Kidney epithelial cell (primary cell): ENCODE measurements at places on chromosomes 1 and 21.

GRCh38 chr1:61190618-61191432 is 108.5 kb downstream of the NFIA start:
- DNase-seq: no peak

DNA sequence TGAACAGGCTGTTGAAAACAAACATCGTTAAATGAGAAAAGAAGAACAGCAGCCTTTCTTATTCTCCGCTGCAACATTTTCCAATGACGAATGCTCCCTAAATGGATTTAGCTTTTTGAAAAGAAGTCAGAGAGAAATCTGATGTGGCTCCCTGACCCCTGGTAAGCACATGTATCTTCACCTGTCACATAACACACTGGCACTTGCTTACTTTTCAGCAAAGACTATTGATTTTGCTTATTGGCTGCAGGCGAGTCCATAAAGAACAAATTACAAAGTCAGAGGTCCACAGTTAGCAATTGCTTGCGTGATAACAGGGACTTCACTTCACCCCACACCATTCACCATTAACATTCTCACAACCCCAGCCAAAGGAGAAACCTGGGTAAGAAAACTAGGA is 362.8 kb downstream of the GPATCH2 start:
- DNase-seq: no peak

DNA sequence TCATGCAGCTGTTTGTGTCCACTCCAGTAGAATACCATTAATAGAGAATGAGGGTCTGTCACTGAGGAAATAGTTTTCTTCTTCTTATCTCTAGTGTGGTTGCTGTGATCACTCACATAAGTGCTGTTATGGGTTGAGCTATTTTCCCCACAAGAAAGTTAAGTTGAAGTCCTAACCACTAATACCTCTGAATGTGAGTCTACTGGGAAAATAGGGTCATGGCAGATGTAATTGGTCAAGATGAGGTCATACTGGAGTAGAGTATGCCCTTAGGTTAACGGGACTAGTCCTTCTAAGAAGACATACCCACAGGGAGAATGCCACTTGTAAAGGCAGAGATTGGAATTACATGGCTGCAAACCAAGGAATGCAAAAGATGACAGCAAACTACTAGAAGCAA is 70.5 kb upstream of the COL24A1 start:
- DNase-seq: no peak

- peak; percentile 50 for DNase-seq
Measured at GRCh38 chr1:23343221-23344110, 618 bp downstream of the HNRNPR start.

- no peak for DNase-seq
Measured at GRCh38 chr1:188427642-188428041, 1598.9 kb downstream of the PLA2G4A start.

DNA sequence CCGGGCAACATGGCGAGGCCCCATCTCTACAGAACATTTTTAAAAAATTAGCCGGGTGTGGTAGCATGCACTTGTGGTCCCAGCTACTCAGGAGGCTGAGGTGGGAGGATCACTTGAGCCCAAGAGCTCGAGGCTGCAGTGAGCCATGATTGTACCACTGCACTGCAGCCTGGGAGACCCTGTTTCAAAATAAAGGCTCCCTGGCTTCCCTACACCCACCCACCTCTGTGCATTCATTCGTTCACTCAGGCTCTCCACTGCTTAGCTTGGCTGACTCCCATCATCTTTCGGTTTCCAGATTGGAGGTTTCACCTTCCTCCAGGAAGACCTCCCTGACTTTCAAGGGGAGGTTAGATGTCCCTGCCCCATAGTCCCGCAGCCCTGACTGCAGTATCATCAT is 14.2 kb downstream of the KIAA2013 start:
- DNase-seq: no peak

DNA sequence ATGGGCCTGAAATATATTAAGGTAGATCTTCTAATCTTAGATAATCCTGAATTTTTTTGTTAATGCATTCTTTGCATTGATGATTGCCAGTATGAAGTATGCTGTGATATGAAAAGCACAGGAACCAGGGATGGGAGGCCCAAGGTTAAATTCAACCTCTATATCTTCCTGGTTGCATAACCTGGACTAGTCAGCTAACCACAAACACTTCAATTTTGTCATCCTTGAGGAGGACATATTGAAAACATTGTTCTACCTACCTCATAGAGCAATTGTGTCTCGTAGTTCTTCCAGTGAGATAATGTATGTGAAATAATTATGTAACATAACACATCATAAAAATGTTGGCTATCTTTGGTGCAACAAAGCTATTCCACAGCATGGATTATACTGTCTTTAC is 25.6 kb downstream of the PDC start:
- DNase-seq: no peak

- no peak for DNase-seq
Measured at GRCh38 chr1:199743227-199743626, 284.3 kb upstream of the NR5A2 start.

DNA sequence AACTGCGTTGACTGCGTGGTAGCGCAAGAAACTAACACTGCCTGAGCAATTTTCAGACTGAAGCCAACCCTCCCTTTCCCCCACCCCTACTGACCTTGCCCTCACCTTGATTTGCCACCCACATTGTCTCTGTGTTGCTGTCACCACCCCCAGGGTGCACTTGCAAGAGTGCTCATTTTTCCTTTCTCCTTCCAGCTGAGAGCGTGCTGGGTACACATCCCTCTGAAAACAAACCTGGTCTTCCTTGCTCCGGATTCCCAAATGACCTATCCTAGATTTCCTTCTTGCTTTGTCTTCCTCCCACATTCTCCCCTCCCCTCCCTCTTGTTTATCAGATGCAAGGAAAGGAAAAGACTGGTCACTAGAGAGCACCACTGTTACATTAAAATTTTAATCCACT is 24.2 kb downstream of the MPZ start:
- DNase-seq: no peak

DNA sequence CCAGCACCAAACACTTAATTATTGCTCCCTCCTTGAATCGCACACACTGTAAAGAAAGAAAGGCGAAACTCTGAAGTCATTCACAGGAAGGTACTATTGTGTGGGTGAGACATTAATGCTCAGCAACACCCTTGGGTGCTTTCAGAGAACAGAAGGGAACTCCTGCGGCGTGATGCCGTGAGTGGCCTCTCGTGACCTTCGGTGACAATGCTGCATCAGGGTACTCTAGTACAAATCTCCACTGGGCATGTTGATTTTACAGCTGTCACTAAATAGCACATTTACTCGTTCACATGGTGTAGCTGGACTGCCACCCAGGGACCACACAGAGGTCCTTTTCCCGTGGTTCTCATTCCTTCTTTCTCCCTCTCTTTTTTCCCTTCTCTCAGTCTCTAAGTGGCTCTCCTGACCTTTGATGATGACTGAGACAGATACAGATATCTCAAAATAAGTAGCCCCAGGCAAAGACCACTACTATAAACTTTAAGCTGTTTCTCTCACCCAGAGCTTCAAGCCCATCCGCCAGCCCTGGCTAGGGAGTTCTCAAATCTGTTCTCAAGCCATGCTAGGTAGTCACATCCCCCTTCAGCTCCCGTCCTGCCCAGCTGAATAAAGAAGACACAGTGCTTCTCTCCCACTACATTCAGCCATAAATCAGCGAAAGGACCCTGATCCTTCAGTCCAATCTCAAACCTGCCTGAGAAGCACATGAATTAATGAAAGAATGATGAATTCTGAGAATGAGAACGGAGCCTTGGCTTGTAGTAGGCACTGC is 223.4 kb upstream of the FMN2 start:
- no peak for DNase-seq

GRCh38 chr1:36322786-36323635 is 434 bp downstream of the EVA1B start:
- no peak for DNase-seq

DNA sequence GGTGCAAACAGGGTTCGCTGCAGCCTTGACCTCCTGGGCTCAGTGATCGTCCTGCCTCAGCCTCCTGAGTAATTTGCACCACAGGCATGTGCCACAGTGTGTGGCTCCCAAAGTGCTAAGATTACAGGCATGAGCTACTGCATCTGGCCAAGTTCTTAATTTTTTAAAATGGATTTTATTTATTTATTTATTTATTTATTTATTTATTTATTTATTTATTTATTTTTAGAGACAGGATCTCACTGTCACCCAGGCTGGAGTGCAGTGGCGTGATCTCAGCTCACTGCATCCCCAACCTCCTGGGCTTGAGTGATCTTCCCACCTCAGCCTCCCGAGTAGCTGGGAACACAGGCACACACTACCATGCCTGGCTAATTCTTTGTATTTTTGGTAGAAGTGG is 54.7 kb downstream of the KIF1B start:
- no peak for DNase-seq

DNA sequence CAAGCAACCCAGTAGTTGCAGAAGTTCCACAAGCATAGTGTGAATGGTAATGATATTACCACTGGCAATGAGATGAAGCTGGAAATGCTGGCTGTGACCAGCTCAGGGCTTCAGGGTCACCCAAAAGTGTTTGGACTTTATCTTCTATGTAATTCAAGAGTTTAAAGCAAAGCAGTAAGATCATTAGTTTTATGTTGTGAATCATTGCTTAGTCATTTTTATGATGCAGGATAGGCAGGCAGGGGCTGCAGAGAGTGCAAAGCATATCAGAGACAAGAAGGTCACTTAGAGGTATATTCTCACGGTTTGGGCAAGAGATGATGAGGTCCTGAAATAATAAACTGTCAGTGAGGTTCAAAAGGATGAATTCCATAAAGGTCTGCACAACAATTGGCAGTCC is 147.4 kb downstream of the OLFM3 start:
- DNase-seq: no peak

DNA sequence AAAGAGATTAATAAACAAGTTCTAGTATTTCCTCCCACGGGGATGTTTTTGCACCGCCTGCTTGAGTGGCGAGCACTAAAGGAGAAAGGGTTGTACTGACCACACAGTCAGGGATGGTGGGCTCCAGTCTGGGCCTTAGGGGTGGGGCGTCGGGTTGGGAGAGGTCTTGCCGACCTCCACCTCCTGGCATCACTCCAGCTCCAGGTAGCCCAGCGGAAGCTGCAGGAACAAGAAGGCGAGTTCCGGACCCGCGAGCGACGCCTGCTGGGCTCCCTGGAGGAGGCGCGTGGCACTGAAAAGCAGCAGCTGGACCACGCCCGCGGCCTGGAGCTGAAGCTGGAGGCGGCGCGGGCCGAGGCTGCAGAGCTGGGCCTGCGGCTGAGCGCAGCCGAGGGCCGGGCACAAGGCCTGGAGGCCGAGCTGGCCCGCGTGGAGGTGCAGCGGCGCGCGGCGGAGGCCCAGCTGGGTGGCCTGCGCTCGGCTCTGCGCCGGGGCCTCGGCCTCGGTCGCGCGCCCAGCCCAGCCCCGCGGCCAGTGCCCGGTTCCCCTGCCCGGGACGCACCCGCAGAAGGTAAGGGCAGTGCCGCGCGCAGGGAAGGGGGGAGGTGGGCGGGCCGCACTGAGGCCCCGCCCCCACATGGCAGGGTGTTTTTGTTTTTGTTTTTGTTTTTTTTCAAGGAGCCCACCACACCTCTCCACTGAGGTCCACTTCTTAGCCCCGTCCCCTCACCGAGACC is 19.7 kb downstream of the MFAP2 start:
- no peak for DNase-seq

- DNase-seq: no peak
Measured at GRCh38 chr1:86708920-86709319, 4.5 kb downstream of the SH3GLB1 start.

DNA sequence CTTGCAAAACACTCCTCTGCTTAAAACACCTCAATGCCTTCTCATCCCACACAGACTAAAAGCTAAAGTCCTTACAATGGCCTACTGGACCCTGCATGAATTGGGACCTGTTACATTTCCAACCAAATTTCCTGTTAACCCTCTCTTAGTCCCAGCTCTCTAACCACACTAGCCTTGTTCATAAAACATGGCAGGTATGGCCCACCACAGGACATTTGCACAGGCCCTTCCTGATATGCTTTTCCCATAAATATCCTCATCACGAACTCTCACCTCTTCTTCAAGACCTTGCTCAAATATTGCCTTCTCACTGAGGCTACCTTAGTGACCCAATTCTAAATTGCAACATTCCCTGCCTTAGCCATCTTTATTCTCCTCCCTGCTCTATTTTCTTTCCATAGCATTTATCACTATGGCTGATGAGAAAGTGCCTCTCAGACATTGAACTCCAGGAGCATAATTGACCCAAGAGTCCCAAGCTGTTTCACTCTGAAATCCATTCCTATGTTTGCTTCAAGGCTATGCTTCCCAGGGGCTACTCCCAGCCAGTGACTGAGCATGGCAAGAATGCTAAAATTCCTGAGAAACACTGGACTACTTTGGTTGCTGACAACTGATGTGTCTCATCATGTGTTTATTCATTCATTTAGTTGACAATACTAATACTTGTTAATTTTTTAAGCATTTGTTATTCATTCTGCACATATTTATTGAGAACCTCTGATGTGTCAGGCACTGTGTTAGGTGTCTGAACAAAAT is 2.7 kb upstream of the PALMD start:
- no peak for DNase-seq

DNA sequence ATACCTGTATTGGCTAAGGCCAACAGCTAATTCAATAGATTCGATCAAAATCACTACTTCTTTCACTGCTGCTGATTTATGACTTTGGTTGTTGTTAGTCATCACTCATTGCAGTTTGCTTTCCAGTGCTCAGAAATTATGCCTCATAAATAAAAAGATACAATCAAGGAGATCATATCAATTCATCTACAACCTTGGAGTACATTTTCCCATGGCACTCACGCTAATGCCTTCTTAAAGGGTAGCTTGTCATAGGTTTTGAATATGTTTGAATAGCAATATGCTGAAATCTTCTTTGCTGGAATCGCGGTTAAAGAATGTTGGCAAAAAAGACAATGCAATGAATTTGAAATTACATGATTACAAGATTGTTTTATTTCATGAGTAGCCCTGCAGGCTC is 89.9 kb downstream of the KCTD3 start:
- DNase-seq: no peak

- DNase-seq: no peak
Measured at GRCh38 chr21:33991133-33991532, 75.5 kb upstream of the ATP5PO start.

DNA sequence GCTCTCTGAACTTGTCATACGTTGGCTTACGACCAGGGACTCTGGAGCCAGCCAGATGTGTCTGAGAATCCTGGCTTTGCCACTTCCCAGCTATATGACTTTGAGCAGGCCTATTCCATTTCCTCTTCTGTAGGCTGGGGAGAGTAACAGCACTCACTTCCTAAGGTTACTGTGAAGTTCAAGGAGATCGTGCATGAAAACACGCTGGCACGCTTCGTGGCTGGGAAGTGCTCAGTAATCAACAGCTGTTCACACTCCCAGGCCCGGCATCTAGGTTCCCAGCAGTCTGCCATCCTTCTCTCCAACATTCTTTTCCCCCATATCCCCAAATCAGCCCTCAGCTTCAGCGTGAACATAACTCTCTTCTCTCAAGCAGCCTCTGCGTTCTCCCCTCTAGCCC is 2.0 kb downstream of the ASCL5 start:
- no peak for DNase-seq

DNA sequence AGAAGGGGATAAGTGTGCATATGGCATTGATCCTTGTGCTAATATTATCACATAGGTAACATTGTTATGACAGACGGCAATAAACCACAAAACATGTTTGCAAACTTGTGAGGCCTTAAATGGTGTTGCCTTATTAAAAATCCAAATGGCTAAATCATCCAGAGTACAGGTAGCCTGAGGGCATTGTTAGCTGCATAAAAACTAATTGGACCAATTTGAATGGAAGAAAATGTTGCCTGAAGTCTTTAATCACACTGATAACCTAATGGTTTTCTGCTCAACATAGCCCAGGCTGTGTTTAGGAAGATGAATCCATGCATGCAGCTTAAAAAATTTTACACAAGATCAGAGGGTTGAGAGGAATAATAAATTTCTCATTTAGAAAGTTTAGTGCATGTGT is 19.4 kb upstream of the LRRC53 start:
- no peak for DNase-seq
